Cerebellar nuclear complex (tissue), 1 donor: ENCODE measurements at places on chromosomes 13 and 19.

DNA sequence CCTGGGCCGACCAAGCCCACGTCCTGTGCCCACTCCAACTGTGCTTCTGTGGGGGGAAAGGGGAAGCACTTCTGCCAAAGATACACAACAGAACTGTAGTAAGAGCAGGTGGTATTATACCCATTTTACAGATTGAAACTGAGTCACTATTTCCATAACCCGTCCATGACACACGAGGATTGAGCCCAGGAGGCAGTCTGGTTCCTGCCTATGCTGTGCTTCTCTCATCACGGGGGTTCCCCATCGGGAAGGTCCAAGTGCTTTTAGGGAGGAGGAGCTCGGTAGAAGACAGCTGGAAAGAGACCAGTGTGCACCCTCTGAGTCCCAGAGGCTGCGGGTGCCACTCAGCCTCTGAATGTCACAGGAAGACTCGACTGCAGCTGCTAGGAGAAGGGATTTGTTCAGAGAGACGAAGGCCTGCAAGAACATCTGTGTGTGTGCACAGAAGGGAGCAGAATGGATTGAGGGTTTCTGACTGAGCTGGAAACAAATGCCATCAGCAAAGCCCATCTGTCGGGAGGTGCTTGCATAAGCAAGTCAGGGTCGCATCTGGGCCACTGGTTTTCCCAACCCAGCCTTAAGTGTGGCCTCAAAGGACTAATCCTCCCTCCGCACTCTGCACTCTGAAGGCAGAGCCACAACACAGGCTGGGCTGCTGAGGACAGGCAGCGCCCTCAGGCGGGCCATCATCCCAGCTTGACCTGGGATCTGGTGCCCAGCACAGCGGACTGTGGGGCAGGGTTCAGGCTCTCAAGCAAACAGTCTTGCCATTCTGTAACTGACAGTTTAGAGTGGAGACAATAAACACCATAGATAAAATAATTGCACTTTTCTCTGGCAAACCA is 150.0 kb downstream of the DPF1 start:
- no peak for DNase-seq

DNA sequence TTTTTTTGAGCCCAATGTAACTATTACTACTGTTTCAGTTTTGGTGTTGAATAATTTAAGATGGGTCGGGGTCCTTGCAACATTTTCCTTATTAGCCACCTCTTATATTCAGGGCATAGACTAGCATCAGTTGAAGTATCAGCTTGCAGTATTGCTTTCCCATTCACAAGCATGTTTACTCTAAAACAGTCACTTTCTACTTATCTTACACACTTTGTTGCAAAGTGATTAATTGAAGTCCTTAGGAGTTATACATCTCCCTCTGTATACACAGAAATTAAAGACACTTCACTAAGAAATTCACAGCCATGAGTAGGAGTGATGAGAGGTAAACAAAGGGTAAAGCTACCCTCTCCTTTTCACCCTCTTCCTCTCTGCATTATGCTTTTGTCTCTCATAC is 27.6 kb downstream of the SLAIN1 start:
- no peak for DNase-seq

DNA sequence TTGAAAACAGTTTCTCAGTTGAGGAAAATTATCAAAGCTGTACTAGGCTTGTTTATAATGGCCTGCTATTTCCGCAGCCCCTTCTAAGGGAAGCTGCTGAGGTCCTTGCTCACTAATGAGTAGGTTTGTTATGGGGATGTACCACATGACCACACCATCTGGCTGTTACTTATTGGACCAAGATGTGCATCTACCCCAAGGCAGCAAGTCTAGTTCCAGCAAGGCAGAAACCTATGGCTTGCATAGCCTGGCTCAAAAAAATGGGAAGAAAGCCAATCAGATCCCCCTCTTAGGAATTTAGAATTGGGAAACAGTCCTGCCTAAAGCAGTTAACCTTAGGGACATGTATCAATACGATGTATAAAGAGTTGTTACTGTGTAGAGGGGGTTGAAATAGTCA is 186.5 kb upstream of the SPRY2 start:
- no peak for DNase-seq

DNA sequence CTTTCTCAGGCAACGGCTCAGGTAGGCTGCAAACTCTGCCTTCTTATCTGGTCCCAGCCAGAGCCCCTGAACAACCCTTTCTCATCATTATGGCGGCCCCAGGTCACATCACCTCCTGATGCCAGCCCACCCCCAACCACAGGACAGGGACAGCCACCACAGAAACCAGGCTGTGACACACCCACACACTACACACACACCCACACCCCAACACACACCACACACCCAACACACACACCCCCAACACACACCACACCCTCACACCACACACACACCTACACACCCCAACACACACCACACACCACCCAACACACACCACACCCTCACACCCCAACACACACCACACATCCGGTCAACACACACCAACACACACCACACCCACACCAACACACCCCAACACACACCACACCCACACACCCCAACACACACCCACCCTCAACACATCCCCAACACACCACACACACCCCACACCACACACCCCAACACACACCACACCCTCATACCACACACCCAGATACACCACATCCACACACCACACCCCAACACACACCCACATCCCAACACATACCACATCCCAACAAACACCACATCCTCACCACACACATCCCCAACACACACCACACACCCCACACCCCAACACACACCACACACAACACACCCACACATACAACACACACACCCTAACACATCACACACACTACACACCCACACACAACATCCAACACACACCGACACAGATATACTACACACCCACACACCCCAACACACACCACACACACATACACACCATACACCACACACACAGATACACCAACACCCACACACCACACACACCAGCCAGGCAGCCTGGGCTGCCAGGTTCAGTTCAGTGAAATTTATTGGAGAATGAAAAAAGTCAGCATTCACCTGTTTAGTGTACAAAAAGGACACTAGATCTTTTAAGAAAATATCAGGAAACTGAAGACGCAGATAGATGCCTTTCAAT is 4.2 kb upstream of the ISYNA1 start:
- DNase-seq: no peak

GRCh38 chr19:6060600-6061375 is 49.5 kb downstream of the RFX2 start:
- DNase-seq: no peak

DNA sequence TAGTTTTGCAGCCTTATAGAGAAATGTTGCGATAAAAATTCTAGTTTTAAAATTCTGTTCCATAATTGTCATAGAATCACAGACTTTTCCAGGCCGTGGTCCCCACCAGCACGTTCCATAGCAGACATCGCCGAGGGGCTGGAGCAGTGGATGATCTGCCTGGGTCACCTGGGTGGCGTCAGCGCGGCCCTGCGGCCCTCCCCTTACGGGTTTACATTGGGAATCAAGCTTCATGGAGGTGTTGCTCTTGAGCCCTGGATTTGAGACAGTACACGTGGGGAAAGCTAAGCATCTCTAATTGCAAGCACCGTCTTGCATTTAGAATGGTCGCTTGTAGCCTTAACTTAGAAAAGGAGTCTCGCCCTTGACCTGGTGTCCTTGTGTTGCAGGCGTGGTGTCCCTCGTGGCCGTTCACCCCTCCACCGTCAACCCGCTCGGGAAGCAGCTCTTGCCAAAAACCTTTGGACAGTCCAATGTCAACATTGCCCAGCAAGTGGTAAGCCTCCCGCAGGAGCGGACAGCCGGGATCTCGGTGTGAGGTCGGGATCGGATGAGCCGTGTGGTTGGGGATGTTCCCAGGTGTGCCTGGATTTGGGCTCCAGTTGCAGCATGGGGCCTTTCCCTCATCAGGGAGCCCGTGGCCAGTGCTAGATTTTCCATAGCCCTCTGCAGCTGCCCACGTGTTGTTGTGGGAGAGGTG is 35.1 kb downstream of the ATP4B start:
- no peak for DNase-seq

DNA sequence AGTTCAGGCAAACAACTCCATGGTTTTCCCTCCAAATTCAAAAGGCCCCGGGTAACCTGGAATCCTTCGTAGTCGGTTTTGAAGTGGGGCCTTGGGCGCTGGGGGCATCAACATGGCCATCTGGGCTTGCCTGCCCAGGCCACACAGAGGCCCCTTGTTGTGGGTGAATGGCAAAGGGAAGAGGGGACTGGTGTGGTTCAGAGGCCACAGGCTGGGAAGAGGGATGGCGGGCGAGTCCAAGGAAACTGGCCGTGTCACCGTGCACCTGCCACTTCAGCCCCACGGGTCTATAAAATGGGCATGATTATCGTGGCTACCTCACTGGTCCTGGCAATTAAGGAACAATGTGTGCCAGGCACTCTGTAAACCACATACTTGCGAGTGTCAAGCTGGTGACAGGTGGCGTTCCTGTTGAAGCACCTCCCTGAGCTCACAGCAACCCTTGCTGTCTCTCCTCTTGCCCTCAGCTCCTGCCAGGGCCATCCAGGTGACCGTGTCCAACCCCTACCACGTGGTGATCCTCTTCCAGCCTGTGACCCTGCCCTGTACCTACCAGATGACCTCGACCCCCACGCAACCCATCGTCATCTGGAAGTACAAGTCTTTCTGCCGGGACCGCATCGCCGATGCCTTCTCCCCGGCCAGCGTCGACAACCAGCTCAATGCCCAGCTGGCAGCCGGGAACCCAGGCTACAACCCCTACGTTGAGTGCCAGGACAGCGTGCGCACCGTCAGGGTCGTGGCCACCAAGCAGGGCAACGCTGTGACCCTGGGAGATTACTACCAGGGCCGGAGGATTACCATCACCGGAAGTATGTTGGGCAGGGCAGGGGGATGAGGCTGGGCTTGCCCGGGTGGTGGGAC is 1.3 kb downstream of the LSR start:
- DNase-seq: no peak

DNA sequence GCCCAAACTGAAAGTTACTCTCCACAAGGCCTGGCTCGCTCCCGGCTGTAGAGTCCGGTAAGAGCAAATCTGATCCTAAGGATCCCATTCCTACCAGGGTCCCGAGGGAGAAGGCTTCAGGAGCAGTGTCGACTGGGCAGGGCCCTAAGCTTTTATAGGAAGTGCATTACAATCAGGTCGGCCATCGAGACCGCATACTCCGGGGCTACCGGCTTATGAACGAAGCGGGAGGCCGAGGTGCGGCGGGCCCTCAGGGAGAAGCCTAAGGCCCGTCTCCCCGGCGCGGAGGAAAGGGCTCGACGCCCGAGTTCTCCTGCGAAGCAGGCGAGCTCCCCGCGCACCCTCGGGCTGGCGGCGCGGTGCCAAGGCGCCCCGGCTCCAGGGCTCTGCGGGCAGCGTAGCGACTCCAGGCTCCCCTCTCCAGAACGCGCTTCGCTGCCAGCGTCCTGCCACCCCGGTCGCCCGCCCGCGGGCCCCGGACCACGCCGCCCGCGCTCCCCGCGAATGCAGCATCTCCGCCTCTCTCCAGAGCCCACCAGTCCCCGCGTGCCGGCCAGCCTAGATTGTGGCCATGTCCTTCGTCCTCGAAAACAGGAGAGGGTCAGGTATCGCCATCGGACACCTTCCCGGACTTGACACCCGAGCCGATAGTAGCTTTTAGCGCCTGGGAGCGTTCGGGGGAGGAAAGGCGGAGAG is 1.4 kb downstream of the EFNB2 start:
- no peak for DNase-seq

DNA sequence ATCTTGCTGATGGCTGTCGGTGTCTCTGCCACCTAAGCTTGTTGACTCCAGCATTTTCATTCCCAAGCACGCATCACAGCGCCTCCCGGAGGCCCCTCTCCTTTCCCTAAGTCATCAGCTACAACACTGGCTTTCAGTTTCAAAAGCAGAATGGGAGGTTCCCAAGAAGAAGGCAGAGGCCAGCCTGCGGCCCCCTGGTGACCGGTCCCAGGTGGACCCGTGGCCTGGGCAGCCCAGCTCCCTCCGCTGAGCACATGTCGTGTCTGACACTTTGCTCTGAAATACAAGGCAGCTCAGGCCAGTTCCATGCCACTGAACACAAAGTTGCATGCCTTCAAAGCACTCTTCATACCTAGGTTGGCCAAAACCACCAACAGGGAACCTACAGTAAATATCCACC is 8.5 kb downstream of the MLLT1 start:
- DNase-seq: no peak

- DNase-seq: no peak
Measured at GRCh38 chr13:103275081-103275480, 208.9 kb upstream of the SLC10A2 start.
